ENCODE measurements at places on chromosomes 16 and 17. TPM values are rescaled to one million over a fixed set of nuclear protein-coding genes. Genes with fewer than 3 reads are reported as not detected.

The MRPL27 gene
- 35.4 TPM for total RNA-seq

GRCh38 chr16:51757124-51757470 is 606.0 kb upstream of the SALL1 start:
- no peak for DNase-seq

- DNase-seq = no peak
Observed at GRCh38 chr17:2391597-2392251, 9.1 kb downstream of the MNT start.

- DNase-seq = no peak
Observed at GRCh38 chr16:66591018-66591417, 11.8 kb downstream of the CMTM2 start.

All from dermis blood vessel endothelial cell (primary cell).